ENCODE measurements at places on chromosomes 13 and 19.

DNA sequence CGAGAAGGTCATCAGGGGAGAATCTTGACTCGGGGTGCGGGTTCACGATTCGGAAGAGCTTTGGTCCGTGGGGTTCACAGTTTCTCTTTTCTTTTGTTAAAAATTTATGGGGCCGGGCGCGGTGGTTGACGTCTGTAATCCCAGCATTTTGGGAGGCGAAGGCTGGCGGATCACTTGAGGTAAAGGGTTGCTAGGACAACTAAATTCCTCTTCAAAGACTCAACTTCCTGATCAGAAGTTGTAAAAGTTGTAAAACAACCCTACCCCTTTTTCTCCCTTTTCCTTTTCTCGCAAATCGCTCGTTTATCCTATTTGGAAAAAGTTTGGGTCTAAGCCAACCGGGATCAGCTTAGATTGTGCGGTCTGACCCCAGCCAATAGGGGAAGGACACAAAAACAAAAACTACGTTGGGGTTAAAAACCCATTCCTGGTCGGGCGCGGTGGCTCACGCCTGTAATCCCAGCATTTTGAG lies 673 bp downstream of the ZNF486 start:
- DNase-seq = no peak

DNA sequence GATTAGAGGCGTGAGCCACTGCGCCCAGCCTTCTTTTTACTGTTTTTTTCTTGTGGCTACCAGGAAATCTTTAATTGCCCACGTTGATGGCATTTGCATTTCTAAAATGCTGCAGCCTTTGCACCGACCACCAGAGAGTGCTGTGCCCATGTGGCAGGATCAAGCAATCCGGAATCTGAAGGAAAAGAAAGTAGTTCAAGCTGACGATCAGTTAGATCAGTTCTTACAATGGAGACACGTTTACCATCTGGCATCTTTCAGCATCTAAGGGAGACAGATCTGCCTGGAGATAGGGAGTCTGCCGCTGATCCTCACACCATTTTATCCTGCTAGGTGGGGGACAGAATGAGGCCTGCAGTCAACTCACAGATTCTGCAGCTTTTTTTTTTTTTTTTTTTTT lies 19.9 kb downstream of the TINCR start:
- DNase-seq = peak; percentile 18

DNA sequence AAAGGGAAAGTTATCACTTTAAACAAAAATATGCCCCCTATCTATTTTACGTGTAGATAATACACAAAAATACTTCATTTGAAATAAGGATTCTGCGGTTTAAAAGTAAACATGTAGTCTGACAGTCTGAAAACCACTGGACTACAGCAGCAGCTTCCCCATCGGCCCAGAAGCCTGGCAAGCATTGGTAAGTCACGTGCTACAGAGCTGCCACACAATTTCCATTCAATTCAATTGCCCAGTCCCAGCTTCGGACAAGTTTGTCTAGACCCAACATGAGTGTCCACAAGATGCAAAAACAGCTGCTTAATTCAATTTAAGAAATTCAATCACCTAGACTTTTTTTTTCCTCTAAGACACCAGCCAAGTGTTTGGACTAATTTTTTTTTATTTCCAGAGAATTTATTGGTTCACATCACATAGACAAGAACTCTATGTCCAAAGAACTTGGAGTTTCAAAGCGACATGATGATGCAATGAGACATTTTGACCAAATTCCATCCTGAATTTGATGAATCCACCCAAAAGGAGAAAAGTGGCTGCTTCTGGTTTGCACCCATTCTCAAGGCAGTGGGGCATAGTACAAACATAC lies 458.9 kb downstream of the COG6 start:
- no peak for DNase-seq

GRCh38 chr13:48194379-48194754 lies 38.6 kb upstream of the ITM2B start:
- no peak for DNase-seq

- DNase-seq = peak; percentile 5
These were observed 50.7 kb upstream of the USP29 start for GRCh38 chr19:57068921-57069697.

DNA sequence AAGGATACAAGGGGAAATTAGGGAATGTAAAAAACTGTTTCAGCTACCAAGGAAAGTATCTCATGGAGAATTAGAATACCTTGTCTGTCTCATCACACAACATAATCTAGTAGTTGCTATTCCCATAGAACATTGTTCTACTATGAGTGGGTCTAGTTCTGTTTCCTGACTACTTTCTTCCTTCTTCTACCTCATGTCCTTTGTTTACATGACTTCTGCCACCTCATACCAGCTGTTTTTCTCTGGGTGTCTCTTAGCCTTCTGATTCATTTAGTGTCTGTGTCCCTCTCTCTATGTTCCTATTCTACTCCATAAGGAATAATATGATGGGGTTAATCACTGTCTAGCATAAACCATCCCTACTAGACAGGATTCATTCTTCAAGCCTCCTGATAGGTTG lies 887.3 kb downstream of the DIAPH3 start:
- no peak for DNase-seq

DNA sequence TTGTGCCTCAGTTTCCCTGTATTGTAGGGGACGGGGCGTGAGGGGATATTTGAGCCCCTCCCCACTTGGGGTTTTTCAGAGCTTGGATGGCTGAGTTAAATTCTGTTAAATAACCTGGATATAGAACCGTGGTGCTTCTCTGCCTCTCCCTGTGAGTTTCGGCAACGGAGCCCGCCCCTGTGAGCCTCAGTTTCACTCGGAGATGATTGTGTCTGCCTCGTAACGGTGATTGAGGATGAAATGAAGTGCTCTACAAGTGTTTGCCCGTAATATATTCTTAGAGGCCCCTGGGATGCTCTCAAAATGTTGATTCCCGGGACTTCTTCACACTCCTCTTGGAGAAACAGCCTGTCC lies 509 bp downstream of the KXD1 start:
- DNase-seq = no peak

GRCh38 chr13:20402881-20403280 lies 122.8 kb downstream of the CRYL1 start:
- DNase-seq = no peak

DNA sequence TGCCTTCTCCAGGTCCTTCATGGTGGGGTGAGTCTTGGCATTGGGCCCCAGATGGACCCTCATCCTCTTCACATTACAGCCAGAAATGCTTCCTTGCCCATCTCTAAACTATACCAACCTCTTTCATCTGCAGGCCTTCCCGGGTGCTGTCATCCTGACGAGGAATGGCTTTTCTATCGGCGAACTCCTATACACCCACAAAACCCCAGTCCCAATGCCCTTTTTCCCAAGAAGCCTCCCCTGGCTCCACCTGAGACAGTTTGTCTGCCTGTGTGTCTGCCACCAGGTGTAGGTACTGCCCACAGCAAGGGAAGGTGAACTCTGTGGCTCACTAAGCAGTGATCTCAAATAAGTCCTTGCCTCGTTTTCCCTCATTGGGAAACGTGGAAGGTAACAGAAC lies 55.3 kb downstream of the PTPRS start:
- no peak for DNase-seq

GRCh38 chr19:15422296-15423075 lies 3.7 kb upstream of the AKAP8L start:
- DNase-seq = no peak

DNA sequence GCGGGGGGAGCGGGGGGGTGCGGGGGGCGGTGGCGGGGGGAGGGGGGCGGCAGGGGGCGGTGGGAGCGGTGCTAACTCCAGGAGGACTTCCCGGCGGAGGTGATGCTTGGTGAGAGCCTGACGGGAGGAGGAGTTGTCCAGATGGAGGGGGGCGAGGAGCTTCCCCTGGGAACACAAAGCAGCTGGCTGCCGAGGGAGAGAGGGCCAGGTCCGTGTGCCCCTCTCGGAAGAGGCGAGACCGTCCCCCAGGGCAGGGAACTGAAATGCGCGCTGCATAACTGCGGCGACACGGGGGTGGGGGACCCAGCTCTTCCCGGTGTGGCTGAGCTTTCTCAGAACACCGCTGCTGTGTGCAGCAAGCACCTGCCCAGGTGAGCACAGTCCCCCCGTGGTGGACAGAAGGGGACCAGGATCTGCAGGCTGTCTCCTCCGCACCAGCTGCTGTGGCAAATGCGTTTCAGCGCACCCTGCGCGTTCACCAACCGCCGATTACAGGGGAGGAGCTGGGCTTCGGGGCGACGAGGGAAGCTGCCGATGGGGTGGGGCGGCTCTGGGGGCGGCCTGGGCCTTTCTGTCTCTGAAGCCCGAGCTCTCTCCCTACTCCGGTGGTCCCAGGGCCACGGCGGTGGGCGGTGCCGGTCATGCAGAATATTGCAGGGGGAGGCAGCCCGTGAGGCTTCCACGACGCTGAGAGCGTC lies 54.7 kb upstream of the F7 start:
- DNase-seq = no peak

- DNase-seq = peak; percentile 48
These were observed 711 bp upstream of the MIPEP start for GRCh38 chr13:23889615-23890607.

DNA sequence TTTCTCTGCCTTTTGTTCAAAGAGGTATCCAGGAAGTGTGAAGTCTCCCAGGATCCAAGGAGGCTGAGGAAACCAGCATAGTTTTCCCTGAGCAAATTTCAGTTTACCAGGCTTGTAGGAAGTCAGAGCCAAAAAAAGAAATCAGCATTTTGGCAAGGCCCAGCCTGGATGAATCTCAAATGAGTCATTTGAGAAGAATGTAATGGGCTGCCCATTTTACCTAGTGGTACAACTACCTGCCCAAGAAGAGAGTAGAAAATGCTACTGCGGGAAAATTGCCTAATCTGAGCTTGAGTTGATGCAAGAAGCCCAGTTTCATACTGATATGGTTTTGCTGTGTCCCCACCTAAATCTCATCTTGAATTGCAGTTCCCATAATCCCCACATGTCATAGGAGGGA lies 284.1 kb upstream of the ZNF507 start:
- DNase-seq = no peak

DNA sequence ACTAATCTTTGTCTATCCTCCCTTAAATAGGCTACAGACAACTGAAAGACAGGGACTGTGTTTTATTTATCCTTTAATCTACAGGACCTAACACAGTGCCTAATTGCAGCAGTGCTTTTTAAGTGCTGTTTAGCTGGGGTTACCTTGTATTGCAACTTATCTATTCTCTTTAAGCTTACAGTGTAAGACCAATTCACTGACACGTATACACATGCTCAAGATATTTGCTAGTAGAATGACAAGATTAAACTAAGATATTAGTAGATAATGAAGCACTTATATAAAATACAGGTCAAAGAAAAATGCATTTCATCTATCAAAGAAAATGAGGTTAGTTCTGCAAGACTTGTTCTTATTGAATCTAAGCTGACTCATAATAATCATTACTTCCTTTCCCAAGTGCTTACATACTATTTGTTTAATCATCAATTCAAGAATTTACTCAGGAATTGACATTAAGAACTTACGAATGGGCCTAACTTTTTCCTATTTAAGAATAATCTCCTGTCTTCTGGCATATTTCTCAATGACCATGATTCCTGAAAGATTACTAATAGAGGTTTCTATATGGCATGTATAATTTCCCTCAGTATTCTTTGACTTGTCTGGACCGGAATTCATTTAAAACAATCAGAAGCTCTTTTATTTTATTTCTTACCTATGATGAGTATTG lies 75.8 kb upstream of the MAB21L1 start:
- no peak for DNase-seq

GRCh38 chr19:1366296-1366695 lies 17.4 kb upstream of the NDUFS7 start:
- no peak for DNase-seq

- DNase-seq = peak; percentile 80
These were observed at the start of gene B3GLCT for GRCh38 chr13:31199849-31200636. Gene B3GLCT, plus strand, starts transcription at chr13:31199975. Its CDS starts 110 bp downstream, at chr13:31200085.

GRCh38 chr13:60662595-60662994 lies 265.6 kb downstream of the TDRD3 start:
- no peak for DNase-seq

DNA sequence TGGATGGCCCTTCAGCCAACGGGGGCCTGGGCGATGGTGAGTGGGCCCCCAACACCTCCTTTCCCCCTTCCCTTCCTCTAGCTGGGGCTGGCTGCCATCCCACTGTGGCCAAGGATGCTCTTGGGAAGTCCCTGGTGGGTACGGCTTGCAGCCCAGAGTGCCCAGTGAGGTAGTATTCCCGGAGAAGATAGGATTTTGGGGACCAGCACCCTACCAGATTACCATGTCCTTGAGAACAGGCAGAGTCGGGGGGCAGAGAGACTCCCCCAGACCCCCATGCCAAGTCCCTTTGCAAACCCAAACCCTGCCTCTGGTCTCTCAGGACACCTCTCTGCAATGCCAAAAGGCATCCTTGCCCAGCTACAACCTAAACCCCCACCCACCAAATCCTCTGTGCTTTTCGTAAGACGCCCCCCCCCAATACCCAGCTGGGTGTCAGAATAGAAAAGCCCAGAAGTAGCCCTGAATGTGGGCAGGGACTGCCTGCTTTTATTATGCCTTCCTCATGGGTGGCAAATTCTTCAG lies 1.7 kb downstream of the HIF3A start:
- no peak for DNase-seq

DNA sequence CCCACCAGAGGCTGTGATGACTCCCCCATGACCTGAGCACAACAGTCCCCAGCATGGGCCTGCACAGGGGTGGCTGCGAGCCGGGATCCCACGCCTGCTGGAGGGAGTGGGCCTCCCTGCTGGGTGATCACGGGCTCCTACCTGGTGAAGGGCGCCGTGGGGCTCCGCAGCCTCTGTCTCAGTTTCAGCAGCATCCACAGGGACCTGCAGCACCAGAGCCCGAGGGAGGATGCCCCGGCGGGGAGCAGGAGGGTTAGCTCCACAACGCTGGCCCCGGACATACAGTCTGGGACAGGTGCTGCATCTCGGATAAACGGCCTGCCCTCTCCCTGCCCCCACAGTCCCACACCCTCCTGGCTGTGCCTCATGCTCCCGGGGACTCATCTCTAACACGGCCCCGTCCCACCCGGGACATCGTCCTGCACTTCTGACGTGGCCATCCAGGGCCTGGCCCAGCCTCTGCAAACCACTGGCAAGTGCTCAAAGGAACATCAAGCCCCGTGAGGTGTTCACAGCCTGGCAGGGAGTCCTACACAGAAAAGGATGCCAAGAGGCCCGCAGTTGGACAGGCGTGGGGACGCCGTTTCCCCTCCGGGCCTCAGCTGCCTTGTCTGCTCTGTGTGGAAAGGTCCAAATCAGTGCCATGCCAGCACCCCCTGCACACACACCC lies 10.5 kb downstream of the PEX11G start:
- DNase-seq = no peak

GRCh38 chr13:41561170-41561569 lies 103.8 kb downstream of the RGCC start:
- DNase-seq = no peak

- DNase-seq = peak; percentile 48
These were observed 24.2 kb upstream of the IGFL1 start for GRCh38 chr19:46205183-46205984.

DNA sequence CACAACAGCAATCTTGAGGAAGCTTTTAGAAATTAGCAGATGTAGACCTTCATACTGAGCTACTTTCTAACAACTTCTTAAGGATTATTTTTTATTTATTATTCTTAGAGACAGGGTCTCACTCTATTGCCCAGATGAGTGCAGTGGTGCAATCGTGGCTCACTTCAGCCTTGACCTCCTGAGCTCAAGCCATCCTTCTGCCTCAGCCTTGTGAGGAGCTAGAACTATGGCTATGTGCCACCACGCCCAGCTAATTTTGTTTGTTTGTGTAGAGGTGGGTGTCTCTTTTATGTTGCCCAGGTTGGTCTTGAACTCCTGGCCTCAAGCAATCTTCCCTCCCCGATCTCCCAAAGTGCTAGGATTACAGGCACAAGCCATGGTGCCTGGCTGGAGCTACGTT lies 200.6 kb downstream of the TSHZ3 start:
- DNase-seq = no peak

Data from NCI-H526 treated with DMSO at 0.1 percent for 48 hours (cell line).